ENCODE measurements at places on chromosomes 1 and 21. TPM values are rescaled to one million over a fixed set of nuclear protein-coding genes. Genes with fewer than 3 reads are reported as not detected.

The CFHR5 gene
- not detected for total RNA-seq

The FCER1G gene
- 4.5 TPM for total RNA-seq

The B4GALT2 gene
- total RNA-seq: 15.2 TPM

The TTC24 gene
- total RNA-seq: not detected

The PLPP3 gene
- 28.7 TPM for total RNA-seq

The WNT4 gene
- 5.4 TPM for total RNA-seq
